Central memory CD8-positive, alpha-beta T cell (primary cell): ENCODE measurements at places on chromosomes 7 and 10.

GRCh38 chr7:47583739-47584535, 2.0 kb upstream of the TNS3 start:
- DNase-seq: no peak

DNA sequence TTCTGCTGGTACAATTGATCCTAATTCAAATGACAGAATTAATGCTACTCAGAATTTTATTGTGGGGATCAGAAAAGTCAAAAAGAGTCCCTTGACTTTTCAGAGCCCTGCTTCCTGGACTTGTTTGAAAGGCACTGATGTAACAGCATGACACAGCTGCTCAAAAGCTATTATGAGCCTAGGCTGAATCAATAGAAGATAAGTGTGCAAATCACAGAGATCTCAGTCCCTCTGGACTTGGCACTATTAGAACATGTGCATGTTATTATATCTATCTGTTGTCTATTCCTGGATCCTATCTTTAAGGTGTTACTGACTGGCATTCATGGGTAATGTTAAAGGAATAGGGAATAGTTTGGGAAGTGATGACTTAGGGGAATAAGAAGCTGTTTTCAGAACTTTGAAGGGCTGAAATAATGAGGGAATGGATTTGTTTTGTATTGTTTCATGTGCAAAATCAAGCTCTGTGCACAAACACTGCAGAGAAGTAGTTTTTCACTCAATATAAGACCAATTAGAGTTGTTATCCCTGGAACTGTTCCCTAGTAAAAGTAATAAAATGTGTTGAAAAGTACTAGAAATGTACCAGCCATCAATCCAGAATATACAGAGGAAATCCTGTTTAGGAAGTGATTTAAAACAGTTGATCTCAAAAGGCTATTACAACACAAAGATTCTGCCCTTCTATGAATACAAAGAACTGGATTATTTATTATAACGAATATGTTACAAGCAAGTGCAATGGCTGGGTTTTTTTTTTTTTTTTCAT, 814.9 kb upstream of the C7orf33 start:
- DNase-seq: no peak

GRCh38 chr7:29815181-29816105, 9.1 kb downstream of the WIPF3 start:
- no peak for DNase-seq

DNA sequence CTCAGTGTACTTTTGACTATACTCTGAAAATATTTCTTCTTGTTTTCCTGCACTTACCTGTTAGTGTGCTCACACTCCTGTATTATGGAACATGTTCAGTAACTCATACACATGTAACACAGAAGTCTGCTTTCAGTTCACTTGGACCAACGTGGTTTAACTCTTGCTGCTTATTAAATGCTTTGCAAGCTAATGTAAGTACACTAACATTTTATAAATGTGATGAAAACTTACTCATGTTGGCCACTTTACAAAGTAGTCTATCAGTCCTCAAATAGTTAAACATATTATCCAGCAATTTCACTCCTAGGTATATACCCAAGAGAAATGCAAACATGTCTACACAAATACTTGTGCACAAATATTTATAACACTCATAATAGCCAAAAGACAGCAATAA, 98.4 kb downstream of the UBE2H start:
- DNase-seq: no peak

DNA sequence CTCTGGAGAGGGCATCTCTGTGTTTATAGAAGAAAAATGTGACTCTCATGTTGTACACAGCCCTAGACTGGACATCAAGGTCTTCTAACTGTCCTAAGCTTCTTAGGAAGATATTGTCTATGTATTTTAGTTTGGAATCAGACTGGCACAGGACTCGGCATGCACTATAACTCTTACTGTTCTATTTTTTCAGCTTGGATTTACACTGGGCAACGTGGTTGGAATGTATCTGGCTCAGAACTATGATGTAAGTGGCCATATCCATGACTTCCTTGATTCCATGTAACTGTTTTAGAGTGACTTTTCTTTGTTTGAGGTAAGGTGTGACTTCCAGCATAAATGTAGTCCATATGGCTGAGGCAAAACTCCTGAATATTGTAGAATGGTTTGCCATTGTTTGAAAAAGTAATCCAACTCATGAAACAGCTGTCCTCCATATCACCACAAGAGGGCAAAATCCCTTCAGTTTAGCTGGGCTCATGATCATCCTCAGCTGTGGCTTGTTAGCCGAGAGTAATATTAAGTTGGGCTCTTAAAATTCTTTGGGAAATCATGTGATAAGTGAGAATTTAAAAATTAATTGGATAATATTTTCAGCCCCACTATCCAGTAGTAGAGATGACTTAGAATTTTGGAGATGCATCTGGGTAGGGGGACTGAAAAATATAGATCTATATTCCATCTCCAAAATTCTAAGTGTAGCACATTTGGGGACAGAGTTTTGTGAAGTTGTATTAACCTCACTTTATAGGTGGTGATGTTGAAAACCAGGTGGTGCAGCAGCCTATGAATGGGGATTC, 10.4 kb downstream of the STMP1 start:
- DNase-seq: no peak

DNA sequence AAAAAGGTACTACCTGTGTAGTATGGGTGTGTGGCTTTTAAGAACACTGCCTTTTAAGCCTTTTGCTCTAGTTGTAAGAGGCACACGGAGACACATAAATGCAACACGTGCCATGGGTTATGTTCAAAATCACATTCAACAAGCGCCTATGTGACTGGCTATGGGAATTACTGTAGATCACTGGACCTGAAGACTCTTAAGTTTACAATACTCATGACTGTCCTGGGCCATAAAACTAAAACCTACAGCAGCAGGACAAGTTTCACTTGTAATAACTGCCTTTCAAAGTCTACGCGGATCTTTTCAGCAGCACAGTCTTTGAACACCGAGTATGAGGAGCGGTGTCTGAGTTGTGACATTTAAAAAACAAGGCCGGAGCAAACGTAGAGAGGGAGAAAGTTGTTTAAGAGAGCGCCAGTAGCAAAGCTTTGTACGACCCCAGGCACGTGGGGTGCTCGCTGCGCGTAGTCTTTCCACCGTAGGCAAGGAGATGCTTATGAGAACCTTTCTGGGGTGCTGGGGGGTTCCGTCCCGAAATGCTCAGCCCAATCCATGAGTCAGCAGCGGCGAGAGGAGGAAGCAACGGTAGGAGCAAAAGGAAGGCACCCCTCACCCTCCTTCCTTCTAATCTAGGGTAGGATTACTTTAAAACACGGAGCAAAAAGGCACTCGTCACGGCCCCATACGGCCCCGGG, 662 bp downstream of the DNAJC2 start:
- no peak for DNase-seq

DNA sequence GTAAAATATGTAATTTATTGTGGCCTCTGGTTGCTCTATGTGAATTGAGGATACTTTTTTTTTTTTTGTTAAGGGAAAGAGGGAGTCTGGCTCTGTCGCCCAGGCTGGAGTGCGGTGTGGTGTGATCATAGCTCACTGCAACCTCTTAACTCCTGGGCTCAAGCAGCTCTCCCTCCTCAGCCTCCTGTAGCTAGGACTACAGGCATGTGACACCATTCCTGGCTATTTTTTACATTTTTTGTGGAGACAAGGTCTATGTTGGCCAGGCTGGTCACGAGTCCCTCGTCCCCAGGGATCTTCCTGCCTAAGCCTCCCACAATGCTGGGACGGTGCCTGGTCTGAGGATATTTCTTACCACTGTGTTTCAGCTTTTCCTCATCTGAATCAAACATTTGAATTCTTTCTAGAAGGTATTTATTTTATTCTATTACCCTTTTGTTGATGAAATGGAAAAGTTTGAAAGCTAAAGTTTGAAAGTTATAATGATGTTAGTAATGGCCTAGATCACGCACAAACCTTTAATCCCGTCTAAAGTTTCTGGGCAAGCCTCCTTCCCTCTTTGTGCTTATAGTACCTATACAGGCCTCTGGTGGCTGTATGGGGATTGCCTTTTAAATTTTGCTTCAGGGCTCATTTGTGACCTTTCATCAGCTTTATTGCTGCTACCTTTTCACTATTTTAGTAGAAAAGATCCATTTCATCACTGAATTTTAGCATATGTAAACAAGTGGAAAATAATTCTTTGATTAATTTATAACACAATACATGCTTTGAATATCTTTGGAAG, 2.0 kb downstream of the IFRD1 start:
- no peak for DNase-seq

- DNase-seq: no peak
Measured at GRCh38 chr7:93882468-93882867, 8.1 kb downstream of the TFPI2 start.

DNA sequence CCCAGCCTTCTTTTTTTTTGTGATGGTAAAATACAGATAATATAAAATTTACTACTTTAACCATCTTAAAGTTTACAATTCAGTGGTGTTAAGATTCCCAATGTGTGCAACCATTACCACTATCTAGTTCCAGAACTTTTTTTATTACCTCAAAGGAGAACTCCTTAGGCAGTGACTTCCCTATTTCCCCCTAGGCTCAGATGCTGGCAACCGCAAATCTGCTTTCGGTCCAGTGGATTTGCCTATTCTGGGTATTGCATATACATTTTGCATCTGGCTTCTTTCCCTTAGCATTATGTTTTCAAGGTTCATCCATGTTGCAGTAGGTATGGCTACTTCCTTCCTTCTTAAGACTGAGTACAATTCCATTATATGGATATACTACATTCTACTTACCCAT, 56.5 kb downstream of the AFAP1L2 start:
- DNase-seq: no peak

- no peak for DNase-seq
Measured at GRCh38 chr10:17831341-17831740, 22.2 kb downstream of the MRC1 start.

DNA sequence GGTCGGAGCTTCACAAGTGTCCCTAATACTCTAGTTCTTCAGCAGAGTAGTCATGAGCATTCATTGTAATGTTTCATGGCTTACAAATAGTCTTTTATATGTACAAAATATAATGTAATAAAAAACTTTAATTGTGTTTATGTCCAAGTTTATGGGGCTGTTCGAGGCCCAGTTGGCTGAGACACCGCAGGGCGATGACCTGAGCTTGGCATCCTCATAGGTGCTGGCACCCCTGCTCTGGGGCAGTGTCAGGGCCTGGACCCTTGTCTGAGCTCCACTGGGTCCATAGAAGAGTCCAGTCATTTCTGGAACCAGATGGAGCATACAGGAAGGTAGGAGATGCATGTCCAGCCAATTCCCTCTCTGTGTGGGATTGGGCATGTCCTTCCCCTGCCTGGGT, 12.9 kb upstream of the ZMIZ1 start:
- DNase-seq: no peak

DNA sequence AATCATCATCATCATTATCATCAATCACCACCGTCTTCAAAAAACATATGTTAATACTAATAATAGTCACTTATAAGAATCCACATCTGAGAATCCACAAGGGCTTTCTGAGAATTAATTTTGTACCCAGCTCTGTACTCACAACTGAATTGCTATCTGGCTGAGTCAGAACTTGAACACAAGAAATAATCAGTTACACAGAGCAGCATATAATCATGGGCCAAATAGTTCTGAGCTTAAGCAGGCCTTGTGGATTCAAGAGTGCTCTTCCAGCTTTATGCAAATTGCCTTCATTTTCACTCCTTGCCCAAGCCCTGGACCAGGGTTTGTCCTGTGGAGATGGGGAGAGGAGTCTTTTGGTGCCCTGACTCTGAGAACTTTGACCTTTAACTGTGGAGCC, 304.5 kb downstream of the ZNF248 start:
- DNase-seq: no peak

DNA sequence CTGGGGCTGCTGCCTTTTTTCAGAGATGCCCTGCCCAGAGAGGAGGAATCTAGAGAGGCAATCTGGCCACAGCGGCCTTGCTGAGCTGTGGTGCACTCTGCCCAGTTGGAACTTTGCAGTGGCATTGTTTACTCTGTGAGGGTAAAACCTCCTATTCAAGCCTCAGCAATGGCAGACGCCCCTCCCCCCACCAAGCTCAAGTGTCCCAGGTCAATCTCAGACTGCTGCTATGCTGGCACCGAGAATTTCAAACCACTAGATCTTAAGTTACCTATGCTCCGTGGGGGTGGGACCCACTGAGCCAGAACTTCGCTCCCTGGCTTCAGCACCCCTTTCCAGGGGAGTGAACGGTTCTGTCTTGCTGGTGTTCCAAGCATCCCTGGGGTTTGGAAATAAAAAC, 77.2 kb downstream of the EXOC4 start:
- no peak for DNase-seq

GRCh38 chr7:150451097-150451793, 815 bp downstream of the GIMAP8 start:
- DNase-seq: peak; percentile 35

GRCh38 chr10:93993782-93994437, at the start of gene PLCE1:
TSS of gene PLCE1 (plus strand) at chr10:93993931. CDS start at chr10:94031047, 37,116 bp downstream.
- no peak for DNase-seq

DNA sequence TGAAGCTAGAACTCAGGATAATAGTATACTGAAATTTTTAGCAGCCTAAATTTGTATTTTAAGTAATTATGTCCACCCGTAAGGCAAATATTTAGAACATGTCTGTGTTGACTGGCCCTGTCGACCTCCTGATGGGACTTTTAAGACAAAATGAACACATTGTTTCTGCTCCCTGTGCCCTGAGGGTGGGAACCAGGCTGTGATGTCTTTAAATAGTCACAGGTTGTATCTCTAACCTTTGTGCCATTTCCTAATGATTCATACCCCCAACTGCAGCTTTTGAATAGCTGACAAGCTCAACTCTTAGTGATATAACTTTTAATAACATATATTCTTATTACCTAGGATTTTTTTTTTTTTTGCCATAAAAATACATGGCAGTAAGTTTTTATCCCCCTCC, 494.9 kb upstream of the AKR1E2 start:
- DNase-seq: no peak

GRCh38 chr7:108643136-108643535, 73.5 kb downstream of the DNAJB9 start:
- no peak for DNase-seq

GRCh38 chr7:78311181-78311580, 512.6 kb downstream of the PHTF2 start:
- no peak for DNase-seq

- no peak for DNase-seq
Measured at GRCh38 chr10:114044247-114045135, 825 bp downstream of the ADRB1 start.

DNA sequence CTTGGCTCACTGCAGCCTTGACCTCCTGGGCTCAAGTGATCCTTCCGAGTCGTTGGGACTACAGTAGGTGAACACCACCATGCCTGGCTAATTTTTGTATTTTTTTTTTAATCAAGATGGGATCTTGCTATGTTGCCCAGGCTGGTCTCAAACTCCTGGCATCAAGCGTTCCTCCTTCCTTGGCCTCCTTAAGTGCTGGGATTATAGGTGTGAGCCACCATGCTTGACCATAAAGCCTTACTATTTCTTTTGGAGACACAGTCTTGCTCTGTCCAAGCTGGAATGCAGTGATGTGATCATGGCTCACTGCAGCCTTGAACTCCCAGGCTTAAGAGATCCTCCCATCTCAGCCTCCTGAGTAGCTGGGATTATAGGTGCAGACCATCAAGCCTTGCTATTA, 12.6 kb downstream of the TFAM start:
- no peak for DNase-seq
